ENCODE measurements at places on chromosomes 2 and 18. TPM values are rescaled to one million over a fixed set of nuclear protein-coding genes. Genes with fewer than 3 reads are reported as not detected.

- DNase-seq: no peak
Measured at GRCh38 chr2:229431327-229431954, 160.4 kb upstream of the PID1 start.

NPAS2 gene
- 21.7 TPM for total RNA-seq

GRCh38 chr2:10951558-10952414 lies 40.1 kb downstream of the KCNF1 start:
- no peak for DNase-seq

B3GNT7 gene
- 7.0 TPM for total RNA-seq

- DNase-seq: peak; percentile 90
Measured at GRCh38 chr18:22711192-22711685, 221.9 kb upstream of the RBBP8 start.

REG3G gene
- total RNA-seq: not detected

All from esophagus muscularis mucosa (tissue), 4 donors.